ENCODE measurements at places on chromosomes 6 and 20.

- H3K27me3 ChIP-seq: no peaks in the 10 kb centered on the region
- no peaks in the 10 kb centered on the region for H3K4me1 ChIP-seq
- H3K27ac ChIP-seq: no peak overlapping the region
- no peak for DNase-seq
- H3K36me3 ChIP-seq: no peaks in the 10 kb centered on the region
These were observed 289.7 kb downstream of the KCNQ5 start for GRCh38 chr6:72911463-72912155.

GRCh38 chr20:48208176-48208575 is 422.9 kb upstream of the SULF2 start:
- no peaks in the 10 kb centered on the region for H3K36me3 ChIP-seq
- H3K4me3 ChIP-seq: no peak overlapping the region
- no peak overlapping the region for H3K27ac ChIP-seq
- no peak for DNase-seq
- H3K27me3 ChIP-seq: no peaks in the 10 kb centered on the region
- peaks cover 4% of the 10 kb centered on the region for H3K4me1 ChIP-seq

DNA sequence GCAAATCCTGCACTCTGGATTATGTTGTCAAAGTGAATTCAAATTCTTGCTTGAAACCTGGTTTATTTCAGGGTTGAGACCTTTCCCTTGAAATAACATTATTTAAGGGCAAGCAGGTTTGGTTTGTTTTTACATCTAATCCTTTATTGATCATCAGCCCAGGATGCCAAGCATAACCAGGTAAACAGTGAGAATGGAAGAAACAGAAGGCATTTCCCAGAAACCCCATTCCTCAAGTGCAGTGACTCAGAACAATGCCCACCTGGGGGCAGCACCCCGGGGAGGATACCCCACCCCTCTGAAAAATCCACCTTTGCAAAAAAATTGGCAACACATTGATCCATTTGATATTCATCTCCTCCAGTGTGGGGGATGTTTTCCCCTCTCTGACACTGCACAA is 32.5 kb downstream of the POFUT1 start:
- H3K27ac ChIP-seq: no peak overlapping the region
- DNase-seq: no peak
- no peaks in the 10 kb centered on the region for H3K27me3 ChIP-seq
- H3K4me1 ChIP-seq: no peaks in the 10 kb centered on the region
- H3K36me3 ChIP-seq: no peaks in the 10 kb centered on the region

- H3K36me3 ChIP-seq: no peaks in the 10 kb centered on the region
- H3K27me3 ChIP-seq: no peaks in the 10 kb centered on the region
- peaks cover 14% of the 10 kb centered on the region for H3K4me1 ChIP-seq
- H3K27ac ChIP-seq: no peak overlapping the region
- H3K4me3 ChIP-seq: no peak overlapping the region
These were observed 4.1 kb upstream of the SPATA2 start for GRCh38 chr20:49919461-49919860.

DNA sequence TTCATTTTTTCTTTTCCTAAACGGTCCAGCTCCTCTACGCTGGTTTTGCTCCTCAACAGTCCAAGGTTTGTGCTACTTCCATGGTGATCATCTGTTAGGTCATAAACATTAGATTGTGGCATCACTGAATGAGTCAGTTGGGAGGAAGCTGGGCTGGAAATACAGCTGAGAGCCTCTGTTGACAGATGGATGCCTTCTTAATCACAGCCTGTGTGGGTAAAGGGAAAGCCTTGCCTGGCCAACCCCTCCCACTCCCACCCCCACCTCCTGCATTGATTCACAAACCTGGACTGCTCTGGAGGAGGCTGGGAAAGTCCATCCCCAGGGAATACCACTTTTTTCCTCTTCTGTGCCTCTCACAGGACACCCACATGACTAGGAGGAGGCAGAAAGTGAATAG is 180.6 kb upstream of the CCN2 start:
- peaks cover 3% of the 10 kb centered on the region for H3K4me1 ChIP-seq
- peak overlapping the region; percentile 85 for H3K27ac ChIP-seq
- H3K36me3 ChIP-seq: no peaks in the 10 kb centered on the region
- no peak overlapping the region for H3K4me3 ChIP-seq
- DNase-seq: peak; percentile 16
- no peaks in the 10 kb centered on the region for H3K27me3 ChIP-seq

- no peak overlapping the region for H3K4me3 ChIP-seq
- DNase-seq: no peak
- H3K27me3 ChIP-seq: no peaks in the 10 kb centered on the region
These were observed 52.3 kb downstream of the PLEKHG1 start for GRCh38 chr6:150651808-150652470.

GRCh38 chr6:108489699-108490098 is 71.0 kb upstream of the FOXO3 start:
- no peaks in the 10 kb centered on the region for H3K27me3 ChIP-seq
- no peaks in the 10 kb centered on the region for H3K4me1 ChIP-seq
- H3K27ac ChIP-seq: no peak overlapping the region
- H3K4me3 ChIP-seq: no peak overlapping the region
- H3K36me3 ChIP-seq: no peaks in the 10 kb centered on the region

DNA sequence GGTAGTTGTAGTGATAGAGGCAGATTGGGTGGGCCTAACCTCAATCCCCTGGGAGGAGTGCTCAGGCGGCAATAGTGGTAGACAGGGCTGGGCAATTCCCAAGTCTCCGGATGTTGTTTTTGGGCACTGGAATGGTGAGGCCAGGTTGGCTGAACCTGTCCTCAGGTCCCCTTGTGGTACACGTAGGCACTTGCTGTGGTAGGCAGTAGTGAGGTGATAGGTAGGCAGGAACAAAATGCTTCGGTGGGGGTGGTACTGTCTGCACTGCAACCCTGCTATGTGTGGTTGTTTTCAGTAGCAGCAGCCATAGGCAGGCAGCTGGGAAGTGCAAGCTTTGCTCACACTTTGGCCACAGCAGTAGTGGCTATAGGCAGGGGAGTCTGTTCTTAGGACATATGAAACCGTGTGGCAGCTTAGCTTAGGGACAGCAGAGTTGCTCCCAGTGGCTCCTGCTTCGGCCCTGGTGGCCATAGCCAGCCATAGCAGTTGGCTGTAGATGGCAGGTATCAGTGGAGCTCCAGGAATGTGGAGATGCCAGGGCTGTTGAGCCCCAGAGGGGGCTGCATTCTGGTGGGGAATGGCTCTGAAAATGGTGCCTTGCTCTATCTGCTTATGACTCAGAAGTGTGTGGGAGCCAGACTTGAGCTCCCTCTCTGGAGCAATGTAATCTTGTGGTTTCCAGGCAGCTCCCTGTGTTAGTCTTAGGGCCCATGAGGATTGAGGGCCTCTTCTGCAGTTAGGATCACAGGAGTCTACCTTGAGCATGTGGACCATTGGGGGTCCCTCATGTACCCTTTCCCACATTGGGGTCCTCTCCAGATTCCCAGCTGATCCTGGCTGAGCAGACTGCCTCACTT is 241.8 kb upstream of the BMP2 start:
- H3K27me3 ChIP-seq: no peaks in the 10 kb centered on the region
- no peak overlapping the region for H3K27ac ChIP-seq
- no peaks in the 10 kb centered on the region for H3K4me1 ChIP-seq
- H3K4me3 ChIP-seq: no peak overlapping the region
- no peak for DNase-seq

DNA sequence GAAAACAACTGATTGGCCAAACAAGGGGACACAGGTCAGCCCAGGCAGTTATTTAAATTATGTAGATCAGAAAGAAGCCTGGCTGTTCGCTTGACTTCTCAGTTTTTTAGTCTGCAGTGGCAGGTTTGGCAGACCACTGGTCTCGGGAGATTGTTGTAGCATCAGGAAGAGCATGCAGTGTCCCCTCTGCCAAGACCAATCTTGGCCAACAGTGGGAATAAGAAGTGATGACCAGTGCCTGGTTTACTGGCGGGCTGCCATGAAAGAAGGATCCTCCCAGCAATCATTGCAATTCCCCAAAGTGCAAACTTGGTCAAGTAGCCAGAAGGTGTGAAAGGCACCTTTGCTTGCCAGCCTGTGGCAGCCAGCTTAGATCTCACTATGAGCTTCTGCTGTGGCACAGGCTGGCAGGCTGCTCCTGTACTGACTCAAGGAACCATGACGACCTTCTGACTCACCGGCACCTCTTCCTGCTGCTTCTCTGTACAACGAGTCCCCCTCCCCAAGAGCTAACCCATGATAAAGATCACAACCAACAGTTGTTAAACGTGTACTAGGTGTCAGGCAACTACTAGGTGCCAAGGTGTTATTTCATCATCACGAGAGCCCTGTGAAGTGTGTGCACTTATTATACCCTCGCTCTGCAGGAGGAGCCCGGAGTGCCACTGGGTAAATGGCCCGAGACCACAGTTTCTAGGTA is 76.8 kb upstream of the DUSP22 start:
- peaks cover 13% of the 10 kb centered on the region for H3K4me1 ChIP-seq
- DNase-seq: no peak
- no peaks in the 10 kb centered on the region for H3K36me3 ChIP-seq
- H3K27me3 ChIP-seq: no peaks in the 10 kb centered on the region
- no peak overlapping the region for H3K4me3 ChIP-seq

GRCh38 chr6:165308926-165309731 is at the start of gene C6orf118:
Gene C6orf118, minus strand, starts transcription at chr6:165309605. Its CDS starts 19 bp downstream, at chr6:165309586.
- DNase-seq: peak; percentile 67
- H3K4me3 ChIP-seq: peak within 1 kb of the TSS; percentile 56
- H3K4me1 ChIP-seq: no peaks in the 10 kb centered on the region
- no peaks in the 10 kb centered on the region for H3K36me3 ChIP-seq
- no peak within 1 kb of the TSS for H3K27ac ChIP-seq

- no peaks in the 10 kb centered on the region for H3K27me3 ChIP-seq
- no peaks in the 10 kb centered on the region for H3K36me3 ChIP-seq
- H3K27ac ChIP-seq: no peak overlapping the region
- H3K4me3 ChIP-seq: no peak overlapping the region
These were observed 2.8 kb downstream of the PROCR start for GRCh38 chr20:35174458-35175216.

DNA sequence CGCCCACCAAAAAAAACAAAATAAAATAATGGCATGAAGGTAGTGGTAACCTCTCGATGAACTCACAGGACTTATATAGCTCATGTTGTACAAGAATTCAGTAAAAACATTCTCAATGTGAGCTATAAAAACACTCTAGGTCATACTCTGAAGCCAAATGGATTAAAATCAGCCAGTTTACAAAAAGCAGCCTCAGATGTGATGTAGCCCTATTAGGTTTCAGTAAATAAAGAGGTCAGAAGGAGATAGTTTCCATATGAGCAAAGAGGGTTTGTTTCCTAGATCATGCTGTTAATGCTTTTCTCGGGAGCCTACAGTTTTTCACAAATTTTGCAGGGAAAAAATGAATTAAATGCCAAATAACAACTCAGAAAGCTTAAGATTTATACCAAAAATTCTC is 319.5 kb upstream of the HSF2 start:
- no peaks in the 10 kb centered on the region for H3K27me3 ChIP-seq
- no peak for DNase-seq
- no peaks in the 10 kb centered on the region for H3K4me1 ChIP-seq
- no peak overlapping the region for H3K27ac ChIP-seq

DNA sequence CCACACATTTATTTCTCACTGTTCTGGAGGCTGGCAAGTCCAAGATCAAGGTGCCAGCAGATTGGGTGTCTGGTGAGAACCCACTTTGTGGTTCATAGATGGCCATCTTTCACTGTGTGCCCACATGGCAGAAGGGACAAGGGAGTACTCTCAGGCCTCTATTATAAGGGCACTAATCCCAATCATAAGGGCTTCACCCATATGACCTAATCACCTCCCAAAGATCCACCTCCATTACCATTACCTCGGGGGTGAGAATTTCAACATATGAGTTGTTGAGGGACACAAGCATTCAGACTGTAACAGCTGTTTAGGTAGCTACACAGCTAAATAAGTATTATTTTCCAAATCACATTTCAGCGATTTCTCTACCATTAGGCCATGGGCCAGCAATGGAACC is 2.5 kb upstream of the PRND start:
- no peak overlapping the region for H3K4me3 ChIP-seq
- H3K36me3 ChIP-seq: no peaks in the 10 kb centered on the region
- H3K27ac ChIP-seq: no peak overlapping the region
- peaks cover 14% of the 10 kb centered on the region for H3K4me1 ChIP-seq
- no peaks in the 10 kb centered on the region for H3K27me3 ChIP-seq
- no peak for DNase-seq

DNA sequence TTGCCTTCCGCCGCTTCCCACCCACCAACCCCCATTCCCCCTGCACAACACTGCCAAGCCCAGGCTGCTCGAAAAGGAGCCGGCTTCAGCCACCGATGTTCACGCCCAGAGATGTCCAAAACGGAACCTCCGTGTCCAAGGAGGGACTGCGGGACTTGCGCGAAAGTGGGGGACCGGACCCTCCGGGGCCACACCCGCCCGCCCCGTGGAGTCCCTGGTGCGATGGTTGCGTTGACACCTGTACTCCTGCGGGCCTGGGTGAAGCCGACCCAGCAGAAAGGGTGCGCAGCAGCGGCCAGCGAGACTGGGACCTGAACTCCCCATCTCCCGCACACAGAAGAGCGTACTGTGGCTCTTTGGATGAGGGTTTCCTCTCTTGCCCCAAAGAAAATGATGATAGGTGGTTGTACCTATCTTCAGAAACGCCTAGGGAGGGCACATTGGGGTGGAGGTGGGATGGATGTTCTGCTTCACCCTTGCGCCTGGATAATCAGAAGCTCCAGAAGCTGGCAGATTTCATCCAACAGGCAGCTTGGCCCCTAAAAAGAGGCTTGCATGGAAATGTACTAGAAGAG is 1.9 kb upstream of the VGLL2 start:
- H3K36me3 ChIP-seq: no peaks in the 10 kb centered on the region
- peaks cover 95% of the 10 kb centered on the region for H3K27me3 ChIP-seq
- H3K27ac ChIP-seq: no peak overlapping the region
- H3K4me3 ChIP-seq: no peak overlapping the region
- DNase-seq: no peak

Measured in heart right ventricle (tissue), 16 donors.